Foreskin keratinocyte (primary cell): ENCODE measurements at places on chromosomes 5 and 9. TPM values are rescaled to one million over a fixed set of nuclear protein-coding genes. Genes with fewer than 3 reads are reported as not detected.

DNA sequence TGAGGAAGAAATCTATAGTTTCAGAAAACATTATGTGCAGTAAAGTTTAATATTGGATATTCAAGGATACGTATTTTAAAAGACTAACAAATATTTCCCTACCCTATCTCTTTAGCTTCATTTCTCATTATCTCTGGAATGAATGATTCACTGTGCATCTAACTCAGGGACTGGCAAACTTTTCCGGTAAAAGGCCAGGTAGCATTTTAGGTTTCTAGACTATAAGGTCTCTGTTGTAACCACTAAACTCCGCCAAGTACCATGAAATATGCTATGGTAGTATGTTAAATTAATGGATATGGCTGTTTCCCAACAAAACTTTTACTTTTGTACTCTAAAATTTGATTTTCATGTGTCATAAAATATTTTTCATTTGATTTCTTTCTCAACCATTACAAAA, 13.2 kb downstream of the FEM1C start:
- no peak for DNase-seq

- DNase-seq = no peak
Observed at GRCh38 chr5:39452846-39453245, 28.1 kb upstream of the DAB2 start.

DNA sequence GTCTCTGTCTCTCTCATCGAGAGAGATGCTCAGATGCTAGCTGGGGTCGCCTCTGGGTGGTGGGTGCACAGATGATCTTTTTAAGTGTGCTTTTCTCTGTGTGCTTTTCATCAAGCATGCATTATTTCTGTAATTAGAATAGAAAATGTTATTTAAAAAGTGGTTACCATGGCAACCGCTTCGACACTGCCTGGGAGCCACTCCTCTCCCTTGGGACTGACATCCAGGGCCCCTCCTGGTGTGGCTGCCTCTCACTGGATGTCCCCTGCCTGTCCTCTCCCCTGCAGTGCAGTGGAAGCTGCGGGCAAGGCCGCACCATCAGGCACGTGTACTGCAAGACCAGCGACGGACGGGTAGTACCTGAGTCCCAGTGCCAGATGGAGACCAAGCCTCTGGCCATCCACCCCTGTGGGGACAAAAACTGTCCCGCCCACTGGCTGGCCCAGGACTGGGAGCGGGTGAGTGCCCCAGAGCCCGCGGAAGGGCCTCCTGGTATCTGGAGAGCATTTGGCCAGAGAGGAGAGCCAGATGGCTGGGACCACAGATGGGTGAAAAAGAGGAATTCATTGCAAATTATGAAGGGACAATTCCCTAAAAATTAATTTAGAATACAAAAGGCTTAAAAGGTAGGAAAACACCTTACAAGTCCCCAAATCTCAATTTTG, 34.7 kb downstream of the ADAMTSL2 start:
- DNase-seq = no peak

GRCh38 chr5:129973716-129974426, 69.6 kb downstream of the CHSY3 start:
- DNase-seq = peak; percentile 50

DNA sequence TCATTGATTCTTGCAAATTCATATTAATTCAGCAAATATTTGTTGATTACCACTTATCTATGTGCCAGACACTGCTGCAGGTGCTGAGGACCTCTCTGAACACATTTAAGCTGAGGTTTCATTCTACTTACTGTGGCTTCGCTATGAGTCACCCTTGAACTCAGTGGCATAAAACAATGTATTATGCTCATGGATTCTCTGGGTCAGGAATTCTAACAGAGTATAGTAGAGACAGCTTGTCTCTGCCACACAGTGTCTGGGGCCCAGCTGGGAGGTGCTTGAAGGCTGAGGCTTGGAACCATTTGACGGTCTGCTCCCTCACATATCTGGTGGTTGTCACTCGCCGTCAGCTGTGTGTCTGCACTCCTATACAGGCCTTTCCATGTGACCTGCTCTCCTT, 124.3 kb upstream of the NR3C1 start:
- DNase-seq = no peak

Gene MARVELD2
- 4.1 and 4.9 TPM in 2 replicates for polyA plus RNA-seq

Gene AGXT2
- polyA plus RNA-seq = not detected in 2 replicates

Gene TAF11L12
- polyA plus RNA-seq = not detected in 2 replicates

Gene SHISAL2B
- polyA plus RNA-seq = not detected in 2 replicates

- no peak for DNase-seq
Observed at GRCh38 chr5:32753765-32754164, 42.6 kb downstream of the NPR3 start.

DNA sequence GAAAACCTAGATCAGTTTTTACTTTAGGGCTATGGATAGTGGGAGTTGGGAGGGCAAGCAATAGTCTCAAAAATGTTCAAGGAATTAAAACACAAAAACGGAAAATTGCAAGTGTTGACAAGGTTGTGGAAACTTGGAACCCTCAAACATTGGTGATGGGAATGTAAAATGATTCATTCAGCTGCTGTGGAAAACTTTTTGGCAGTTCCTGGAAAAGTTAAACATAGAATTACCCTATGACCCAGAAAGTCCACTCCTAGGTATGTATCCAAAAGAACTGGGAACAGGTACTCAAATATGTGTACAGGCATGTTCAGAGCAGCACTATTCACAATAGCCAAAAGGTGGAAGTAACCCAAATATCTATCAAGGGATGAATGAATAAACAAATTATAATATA, 1.2 kb upstream of the MSANTD3 start:
- peak; percentile 60 for DNase-seq

DNA sequence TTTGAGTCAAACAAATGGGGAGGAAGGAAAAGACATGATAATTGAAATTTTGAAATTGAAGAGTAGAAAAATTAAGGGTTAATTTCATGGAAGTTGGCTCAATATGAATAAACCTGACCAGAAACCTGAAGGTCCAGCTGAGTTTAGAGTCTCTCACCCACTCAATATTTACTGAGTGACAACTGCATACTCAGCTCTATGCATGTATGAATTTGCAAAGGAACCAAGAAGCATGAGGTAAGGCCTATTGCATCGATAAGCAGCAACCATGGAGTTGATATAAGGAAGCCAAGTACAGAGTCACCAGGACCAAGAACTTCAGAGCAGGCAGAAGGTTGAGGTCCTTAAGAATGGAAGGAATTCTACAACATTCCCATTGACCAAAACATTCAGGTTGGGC, 163.4 kb downstream of the SEMA5A start:
- DNase-seq = no peak

Gene CEL
- 0.44 and 0.70 TPM in 2 replicates for polyA plus RNA-seq

- DNase-seq = no peak
Observed at GRCh38 chr5:143041972-143042770, 272.0 kb downstream of the ARHGAP26 start.

Gene TSSK1B
- polyA plus RNA-seq = not detected in 2 replicates

GRCh38 chr9:106621313-106622163, 241.4 kb upstream of the ZNF462 start:
- no peak for DNase-seq

DNA sequence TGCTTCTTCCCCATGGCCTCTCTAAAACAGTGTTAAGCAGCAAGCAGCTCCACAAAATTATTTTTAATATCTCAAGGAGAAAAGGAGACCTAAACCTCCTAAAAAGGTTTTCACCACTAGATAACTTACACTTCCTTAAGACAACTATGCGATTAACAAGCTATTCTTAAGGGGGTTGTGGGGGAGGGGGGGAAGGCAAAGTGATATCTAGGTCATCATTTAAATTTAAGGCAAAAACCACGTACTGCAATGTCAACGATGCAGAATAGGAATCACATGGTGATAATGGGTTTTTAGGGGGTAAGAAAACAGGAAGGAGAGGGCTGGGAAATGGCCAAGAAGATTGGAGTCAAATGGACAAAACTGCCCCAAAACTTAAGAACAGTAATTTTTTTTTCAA, 32.6 kb downstream of the CSNK1A1 start:
- no peak for DNase-seq

DNA sequence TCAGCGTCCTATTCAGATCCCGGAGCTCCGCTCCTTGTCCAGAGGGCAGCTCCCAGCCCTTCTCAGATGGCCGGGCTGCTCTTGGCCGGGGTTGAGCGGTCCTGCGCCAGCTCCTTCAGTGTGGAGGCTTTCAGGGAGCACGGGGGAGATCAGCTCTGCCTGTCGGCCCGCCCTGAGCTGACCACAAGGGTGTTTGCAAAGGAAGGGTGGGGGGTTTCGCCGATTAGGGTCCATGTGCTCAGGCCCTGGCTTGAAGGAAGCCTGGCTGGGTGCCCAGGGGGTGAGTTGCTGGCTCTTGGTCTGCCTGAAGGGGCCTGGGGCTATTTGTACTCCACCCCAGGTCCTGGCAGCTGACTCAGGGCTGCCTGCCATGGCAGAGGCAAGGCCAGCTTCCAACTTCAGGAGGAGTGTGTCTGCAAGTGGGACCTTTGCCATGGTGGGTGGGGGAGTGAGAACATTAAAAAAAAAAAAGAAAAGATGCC, 250.1 kb upstream of the KLF4 start:
- peak; percentile 56 for DNase-seq

Gene IFNB1
- polyA plus RNA-seq = not detected in 2 replicates

Gene SLC25A2
- not detected in 2 replicates for polyA plus RNA-seq
